ENCODE measurements at places on chromosomes 1 and 21.

DNA sequence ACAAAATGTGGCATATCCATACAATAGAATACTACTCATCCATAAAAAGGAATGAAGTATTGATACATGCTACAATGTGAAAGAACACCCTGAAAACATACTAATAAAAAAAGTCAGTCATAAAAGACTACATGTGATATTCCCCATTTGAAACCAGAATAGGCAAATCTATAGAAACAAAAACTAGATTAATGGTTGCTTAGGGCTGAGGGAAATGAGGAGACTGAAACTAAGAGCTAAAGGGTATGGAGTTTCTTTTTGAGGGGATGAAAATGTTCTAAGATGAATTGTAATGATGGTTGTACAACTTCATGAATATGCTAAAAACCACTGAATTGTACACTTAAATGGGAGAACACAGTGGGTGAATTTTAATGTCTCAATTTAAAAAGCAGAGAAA is 50.9 kb downstream of the ACBD6 start:
- no peak for DNase-seq

DNA sequence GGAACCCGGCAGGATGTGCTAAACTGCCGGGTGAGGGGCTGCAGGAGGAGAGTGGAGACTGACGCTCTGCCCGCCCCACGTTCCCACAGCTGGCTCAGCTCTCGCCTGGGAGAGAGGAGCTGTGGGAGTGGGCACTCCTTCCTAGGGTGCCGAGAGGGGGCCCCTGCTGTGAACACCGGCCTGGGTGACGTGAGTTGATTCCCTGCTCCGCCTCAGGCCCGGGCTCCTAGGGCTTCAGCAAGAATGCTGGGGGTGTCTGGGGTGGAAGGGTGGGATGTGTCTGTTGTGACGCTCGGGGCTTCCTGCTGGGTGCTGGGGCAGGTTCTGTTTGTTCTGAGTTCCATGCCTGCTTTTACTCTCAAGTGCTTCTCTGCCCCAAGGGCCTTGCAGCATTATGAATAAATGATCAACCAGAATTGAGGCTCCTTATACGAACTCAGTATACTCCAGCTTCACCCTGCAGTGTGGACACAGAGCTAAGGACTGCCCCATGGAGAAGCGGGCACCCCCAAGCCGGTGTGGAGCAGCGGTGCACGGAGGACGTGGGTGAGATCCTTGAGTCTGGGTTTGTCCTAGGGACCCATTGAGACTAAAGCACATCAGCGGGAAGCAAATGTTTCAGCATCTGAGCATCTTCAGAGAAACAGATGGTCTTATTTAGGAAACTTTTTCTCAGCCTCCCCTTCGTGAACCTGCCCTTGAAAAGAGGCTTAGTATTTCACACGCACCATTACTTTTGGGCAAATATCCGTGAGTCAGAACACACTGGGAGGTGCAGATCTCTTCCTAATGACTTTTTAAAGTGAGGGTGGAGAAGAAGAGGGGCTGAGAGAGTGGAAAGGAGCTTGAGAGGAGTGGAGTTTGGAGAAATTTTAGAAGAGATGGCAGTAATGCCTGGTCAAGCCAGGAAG is 41.7 kb downstream of the SYT6 start:
- no peak for DNase-seq

- DNase-seq = no peak
Observed at GRCh38 chr1:62318320-62318755, 896 bp downstream of the KANK4 start.

- DNase-seq = no peak
Observed at GRCh38 chr1:9894115-9894514, 16.0 kb downstream of the CTNNBIP1 start.

GRCh38 chr1:208595745-208596144 is 351.6 kb upstream of the PLXNA2 start:
- DNase-seq = no peak

DNA sequence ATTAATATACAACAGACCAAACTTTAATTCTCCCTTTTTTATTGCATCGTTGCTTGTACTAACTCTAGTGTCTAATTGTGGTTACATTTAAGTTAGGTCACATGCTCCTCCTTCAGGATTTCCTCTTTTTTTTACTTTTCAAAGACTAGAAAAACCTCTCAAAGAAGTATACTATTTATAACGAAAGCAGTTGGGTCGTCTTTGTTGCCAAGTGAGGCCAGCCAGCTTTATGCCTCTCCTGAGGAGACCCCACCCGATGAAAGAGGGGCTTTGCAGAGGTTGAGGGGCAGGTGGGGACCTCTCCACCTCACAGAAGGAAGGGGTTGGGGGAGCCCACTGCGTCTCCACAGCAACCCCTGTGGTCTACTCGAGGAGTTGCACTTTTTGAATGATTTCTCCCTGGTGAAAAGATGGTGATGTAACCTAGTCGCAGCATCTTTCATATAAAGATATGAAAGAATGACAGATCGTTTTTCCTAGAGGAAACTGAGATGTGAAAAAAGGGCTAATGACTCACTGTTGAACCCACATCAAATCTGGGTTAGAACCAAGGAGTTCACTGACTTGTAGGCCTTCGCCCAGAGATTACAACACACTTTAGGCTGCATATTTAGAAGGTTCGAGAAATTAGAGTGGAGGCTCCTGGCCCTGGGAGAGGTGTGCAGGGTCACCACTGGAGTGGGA is 6.4 kb downstream of the TGFB2 start:
- no peak for DNase-seq

DNA sequence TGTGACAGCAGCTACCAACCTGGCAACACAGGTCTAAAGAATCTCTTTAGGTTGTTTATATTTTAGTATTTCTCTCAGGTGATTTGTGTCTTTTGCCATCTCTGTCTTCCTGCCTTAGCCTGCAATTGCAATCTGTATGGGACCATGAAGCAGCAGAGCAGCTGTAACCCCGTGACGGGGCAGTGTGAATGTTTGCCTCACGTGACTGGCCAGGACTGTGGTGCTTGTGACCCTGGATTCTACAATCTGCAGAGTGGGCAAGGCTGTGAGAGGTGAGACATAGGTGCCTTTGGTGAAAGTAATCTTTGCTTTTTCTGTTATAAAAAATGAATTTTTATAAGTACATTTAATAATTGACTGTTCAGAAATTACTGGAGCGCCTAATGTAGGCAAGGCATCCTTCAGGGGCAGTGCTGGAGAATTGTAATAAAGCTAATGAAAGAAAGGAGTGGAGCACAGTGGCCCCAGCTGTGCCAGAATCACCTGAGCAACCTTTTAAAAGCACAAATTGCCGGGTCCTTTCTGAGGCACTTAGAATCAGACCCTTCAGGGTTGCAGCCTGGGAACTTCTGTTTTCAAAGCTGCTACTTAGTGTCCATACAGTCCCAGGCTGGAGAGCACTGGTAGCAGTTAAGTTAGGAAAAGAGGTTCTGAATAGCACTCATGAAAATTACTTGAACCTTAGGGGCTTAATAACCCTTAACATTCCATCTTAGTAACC is 60.6 kb upstream of the LAMC2 start:
- no peak for DNase-seq

GRCh38 chr21:33866826-33867225 is 48.8 kb downstream of the ATP5PO start:
- DNase-seq = no peak

- DNase-seq = no peak
Observed at GRCh38 chr1:207763972-207764371, 12.1 kb downstream of the CD46 start.

DNA sequence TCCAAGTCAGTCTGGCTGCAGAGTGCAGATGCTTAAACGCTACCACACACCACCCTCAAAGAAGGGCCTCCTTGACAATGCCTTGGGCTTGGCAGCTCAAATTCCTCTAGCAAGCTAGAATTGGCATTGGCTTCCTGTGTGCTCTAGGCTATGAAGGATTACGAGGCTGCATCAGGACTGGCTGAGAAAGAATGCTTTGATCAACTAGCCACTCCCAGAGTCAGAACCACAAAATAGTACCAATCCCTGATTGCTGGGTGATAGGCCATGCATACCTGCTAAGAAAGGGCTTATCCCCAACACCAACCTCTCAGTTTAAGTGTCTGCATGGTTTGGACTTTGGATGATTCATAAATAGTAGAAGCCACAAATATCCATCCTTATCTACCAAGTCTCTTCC is 504.9 kb downstream of the OMA1 start:
- DNase-seq = no peak

DNA sequence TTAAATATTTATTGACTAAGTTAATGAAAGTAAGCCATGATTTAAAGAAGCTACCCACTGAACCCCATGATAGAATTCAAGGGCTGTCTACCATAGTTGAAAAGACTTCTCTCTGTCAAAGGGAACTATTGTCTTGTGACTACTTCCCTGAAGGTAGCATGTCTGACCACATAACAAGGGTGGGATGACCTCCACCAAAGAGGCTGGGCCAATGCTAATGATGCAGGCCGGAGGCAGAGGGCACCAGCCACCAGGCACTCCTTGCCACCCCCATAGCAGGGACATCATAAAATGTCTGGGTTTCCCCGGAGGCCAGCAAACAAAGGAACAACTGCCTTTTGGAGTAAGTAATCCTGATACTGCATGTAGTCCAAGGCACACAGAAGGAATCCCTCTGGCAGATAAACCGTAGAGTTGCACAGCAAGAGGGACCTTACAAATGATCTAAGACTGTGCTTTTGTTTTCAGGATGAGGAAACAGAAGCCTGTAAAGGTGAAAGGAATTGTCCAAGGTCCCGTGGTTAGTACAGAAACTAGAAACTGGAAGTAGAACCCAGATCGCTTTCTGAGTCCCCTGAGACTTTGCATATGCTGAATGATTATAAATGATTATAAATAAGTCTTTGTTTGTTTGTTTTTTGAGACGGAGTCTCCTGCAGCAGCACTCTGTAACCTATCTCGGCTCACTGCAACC is 33.5 kb upstream of the ITPKB start:
- DNase-seq = no peak

GRCh38 chr21:25790122-25790877 is 55.5 kb downstream of the GABPA start:
- no peak for DNase-seq

DNA sequence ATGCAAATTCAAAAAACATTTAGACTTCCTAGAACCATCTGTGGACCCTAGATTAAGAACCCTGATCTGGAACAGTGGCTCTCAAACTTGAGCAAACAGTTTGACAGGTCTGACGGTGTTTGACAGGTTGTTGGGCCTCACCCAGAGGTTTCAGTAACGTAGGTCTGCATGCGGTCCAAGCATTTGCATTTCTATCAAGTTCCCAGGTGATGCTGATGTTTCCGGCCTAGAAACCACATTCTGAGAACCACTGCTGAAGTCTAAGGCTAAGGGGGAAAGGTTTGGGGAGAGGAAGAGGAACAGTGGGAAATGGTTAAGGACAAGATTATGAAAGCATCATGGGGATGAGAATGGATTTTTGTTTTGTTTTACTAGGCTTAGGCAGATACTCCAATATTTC is 48.6 kb downstream of the MDM4 start:
- DNase-seq = no peak

Data from NCI-H1048 (cell line).